ENCODE measurements at places on chromosomes 7 and 10. TPM values are rescaled to one million over a fixed set of nuclear protein-coding genes. Genes with fewer than 3 reads are reported as not detected.

The SLC39A12 gene
- not detected for total RNA-seq

The VSTM4 gene
- 0.77 TPM for total RNA-seq

The CNNM1 gene
- 0.28 TPM for total RNA-seq

The GIMAP7 gene
- 0.19 TPM for total RNA-seq

The SPDYE5 gene
- not detected for total RNA-seq

The PCLO gene
- total RNA-seq = 0.19 TPM

The CALML5 gene
- total RNA-seq = not detected

The UNC5B gene
- total RNA-seq = 9.3 TPM

The EPDR1 gene
- 119 TPM for total RNA-seq

The CRHR2 gene
- not detected for total RNA-seq

The MARVELD1 gene
- total RNA-seq = 15.5 TPM

The LRRC18 gene
- not detected for total RNA-seq

The HOXA7 gene
- not detected for total RNA-seq

The ZNF485 gene
- total RNA-seq = 3.6 TPM

The NOS3 gene
- 5.8 TPM for total RNA-seq

The MMD2 gene
- total RNA-seq = not detected

The OR9A2 gene
- total RNA-seq = not detected

The ARHGAP19 gene
- total RNA-seq = 12.1 TPM

The OGDHL gene
- 0.38 TPM for total RNA-seq

The PLPP4 gene
- 15.0 TPM for total RNA-seq

The ZEB1 gene
- total RNA-seq = 101 TPM

The SYT15 gene
- total RNA-seq = under 0.01 TPM
